ENCODE measurements at places on chromosomes 12 and 14.

- no peak for DNase-seq
Observed at GRCh38 chr12:70486588-70486987, 120.5 kb downstream of the KCNMB4 start.

DNA sequence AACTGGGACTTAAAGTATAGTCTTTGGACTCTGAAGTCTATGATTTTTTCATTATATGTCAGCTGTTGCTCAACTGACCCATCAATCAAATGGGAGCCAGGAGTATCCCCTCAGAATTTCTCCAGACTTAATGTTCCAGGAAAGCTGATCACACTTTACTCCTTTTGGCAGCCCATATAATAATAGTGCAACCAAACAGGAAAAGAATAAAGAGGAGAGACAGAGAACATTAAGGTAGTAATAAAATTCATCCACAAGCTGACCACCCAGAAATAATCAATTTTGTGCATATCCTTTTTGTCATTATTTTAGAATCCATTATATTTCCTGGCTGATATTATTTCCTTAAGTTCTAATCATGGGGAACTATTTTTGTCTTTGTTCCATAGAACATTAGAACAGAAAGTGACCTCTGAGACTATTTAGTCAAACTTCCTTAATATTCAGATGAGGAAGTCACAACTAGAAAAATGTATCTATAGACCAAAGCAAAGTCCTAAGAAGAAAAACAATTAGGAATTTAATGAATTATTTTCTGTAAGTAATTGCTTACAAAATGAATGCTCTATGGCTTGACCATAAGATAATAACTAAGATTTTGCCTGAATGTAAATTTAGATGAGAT, 238.1 kb upstream of the SEL1L start:
- DNase-seq, result no peak

DNA sequence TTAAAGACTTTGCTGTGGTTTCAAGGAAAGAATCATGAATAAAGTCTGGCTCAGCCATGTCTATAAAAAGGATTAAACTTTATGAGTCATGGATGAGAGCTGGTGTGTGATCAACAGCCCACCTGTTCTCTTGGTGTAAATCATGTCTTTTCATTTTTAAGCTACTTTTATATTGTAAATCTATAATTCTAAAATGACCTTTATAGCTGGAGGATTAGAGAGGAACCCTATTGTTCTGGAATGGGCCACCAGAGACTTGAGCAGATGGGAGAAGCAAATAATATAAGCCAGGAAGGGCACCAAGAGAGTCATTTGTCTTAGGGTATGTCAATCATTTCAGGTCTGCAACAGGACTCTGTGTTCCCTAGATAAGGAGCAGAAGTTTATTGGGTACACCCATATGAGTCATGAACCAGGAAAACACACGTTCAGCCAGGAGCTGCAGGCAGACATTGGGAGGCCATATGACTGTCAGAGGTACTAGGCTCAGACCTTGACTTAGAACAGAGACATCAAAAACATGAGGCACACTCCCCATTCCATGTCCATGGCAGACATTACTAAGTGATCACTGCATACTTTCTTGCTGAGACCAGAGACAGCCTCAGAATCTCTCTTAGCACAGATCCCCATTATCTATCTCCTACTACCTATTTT, 49.3 kb downstream of the NDUFA12 start:
- peak; percentile 45 for DNase-seq

GRCh38 chr14:73208390-73208789, 28.9 kb upstream of the PAPLN start:
- no peak for DNase-seq

- peak; percentile 73 for DNase-seq
Observed at GRCh38 chr12:94767956-94768355, 117.6 kb upstream of the TMCC3 start.
